Esophagus muscularis mucosa (tissue), 4 donors: ENCODE measurements at places on chromosomes 1 and 21. TPM values are rescaled to one million over a fixed set of nuclear protein-coding genes. Genes with fewer than 3 reads are reported as not detected.
A peak's percentile ranks its signal among the peaks of the same experiment; 100 is the strongest.

DNA sequence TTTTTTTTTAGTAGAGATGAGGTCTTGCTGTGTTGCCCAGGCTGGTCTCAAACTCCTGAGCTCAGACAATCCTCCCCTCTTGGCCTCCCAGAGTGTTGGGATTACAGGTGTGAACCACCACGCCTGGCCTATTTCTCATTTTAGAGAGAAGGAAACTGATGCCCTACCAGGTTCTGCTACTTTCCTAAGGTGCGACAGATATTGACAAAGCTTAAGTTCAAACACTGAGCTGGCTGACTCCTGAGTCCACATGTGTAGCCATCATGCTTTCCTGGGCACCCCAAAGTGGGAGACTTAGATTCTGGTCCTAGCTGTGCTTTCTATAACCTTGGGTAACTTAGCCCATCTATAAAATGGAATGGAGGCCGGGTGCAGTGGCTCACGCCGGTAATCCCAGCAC is 5.1 kb upstream of the TMEM222 start:
- H3K4me1 ChIP-seq = peaks cover 8% of the 10 kb centered on the region
- H3K36me3 ChIP-seq = no peaks in the 10 kb centered on the region
- no peaks in the 10 kb centered on the region for H3K27me3 ChIP-seq
- H3K4me3 ChIP-seq = no peak overlapping the region

DNA sequence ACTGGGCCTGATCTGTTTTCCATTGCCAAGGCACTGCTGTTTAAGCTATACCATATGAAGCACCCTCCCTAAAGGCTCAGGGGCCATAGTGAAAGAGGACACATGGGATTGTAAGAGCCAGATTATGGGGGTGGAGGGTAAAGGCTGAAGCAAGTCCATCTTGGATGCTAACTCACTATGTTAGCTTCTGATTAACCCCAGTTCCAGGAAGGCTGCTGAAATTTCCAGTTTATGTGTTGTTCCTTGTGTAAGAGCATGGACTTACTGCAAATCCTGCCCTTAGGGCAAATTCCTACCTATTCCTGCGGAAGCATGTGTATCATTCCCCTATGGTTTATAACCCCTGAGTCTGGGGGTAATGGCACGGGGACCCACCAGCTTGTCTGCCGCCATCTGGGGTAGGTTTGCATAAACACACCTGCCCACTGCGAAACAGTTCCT is 91.8 kb upstream of the SERBP1 start:
- H3K27ac ChIP-seq = no peak overlapping the region
- DNase-seq = no peak
- no peaks in the 10 kb centered on the region for H3K27me3 ChIP-seq
- no peak overlapping the region for H3K4me3 ChIP-seq
- no peaks in the 10 kb centered on the region for H3K36me3 ChIP-seq

DNA sequence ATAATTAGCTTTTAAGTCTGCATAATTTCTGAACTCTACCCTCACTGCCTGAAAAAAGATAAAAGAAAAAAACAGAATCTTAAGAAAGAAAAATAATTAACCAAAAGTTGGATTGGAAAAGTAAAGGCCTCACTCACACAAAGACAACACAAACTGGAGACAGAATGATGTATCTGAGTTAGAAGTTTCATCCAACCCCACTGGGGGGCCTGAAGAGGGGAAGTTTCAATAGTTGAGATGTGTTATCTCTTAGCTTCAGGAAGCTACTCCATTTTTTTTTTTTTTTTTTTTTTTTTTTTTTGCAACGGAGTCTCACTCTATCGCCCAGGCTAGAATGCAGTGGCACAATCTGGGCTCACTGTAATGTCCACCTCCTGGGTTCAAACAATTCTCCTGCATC is 19.9 kb downstream of the SYDE2 start:
- no peaks in the 10 kb centered on the region for H3K27me3 ChIP-seq
- no peak for DNase-seq
- H3K4me1 ChIP-seq = peaks cover 41% of the 10 kb centered on the region
- no peak overlapping the region for H3K4me3 ChIP-seq
- no peaks in the 10 kb centered on the region for H3K36me3 ChIP-seq

DNA sequence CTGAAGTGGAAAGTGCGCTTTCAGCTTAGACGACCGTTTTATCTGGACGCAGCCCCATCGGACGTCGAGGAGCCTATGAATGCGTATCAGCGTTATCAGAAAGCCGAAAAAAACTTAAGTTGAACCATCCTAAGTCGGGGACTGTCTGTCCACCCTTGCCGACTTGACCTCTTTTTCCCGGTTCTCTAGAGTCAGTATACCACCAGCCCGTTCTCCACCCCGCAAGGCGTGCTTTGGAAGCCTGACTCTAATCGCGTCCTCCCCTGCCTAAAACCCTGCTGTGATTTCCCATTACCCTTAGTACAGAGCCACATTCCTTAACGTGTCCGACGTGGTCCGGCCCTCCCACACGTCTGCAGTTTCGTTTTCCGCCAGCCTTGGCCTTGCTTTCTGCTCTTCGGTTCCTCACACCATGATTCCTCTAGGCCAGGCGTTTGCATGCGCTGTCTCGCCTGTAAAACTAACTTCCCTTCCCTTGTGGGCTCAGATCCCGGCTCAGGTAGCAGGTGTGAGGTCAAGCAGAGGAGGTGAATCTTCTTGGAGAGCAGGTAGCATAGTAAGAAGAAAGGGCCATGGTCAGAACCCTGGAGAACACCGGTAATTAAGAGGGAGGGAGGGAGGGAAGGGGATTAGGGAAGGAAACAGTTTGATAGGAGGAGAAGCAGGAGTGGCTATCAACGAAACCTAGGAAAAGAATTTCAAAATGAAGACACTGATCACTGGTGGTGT is 865 bp downstream of the ADPRS start:
- H3K36me3 ChIP-seq = peaks cover 28% of the 10 kb centered on the region
- DNase-seq = no peak
- H3K27me3 ChIP-seq = no peaks in the 10 kb centered on the region
- peaks cover 57% of the 10 kb centered on the region for H3K4me1 ChIP-seq
- peak overlapping the region; percentile 94 for H3K4me3 ChIP-seq
- H3K27ac ChIP-seq = peak overlapping the region; percentile 86

GRCh38 chr1:32782086-32782485 is 35.1 kb downstream of the YARS1 start:
- H3K36me3 ChIP-seq = peaks cover 54% of the 10 kb centered on the region
- no peaks in the 10 kb centered on the region for H3K27me3 ChIP-seq
- no peak for DNase-seq
- no peak overlapping the region for H3K27ac ChIP-seq

DNA sequence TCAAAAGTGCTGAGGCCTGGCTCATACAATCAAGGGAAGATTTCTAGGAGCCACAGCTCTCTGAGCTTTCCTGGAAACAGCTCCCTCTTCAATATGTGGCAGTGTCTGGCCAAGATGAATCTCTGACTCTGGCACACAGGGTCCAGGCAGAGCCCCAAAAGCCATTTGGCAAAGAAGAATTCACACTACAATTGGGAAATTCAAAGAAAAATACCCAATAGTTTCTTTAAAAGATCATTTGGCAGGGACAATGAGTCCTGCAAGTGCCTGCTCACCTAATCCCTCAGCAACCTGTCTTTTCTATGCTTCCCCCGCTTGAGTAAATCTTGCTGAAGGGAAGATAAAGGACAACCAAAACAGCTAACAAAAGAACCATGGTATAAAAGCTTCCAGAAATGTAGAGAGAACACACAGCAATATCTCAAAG is 124.6 kb downstream of the TGFBR3 start:
- H3K36me3 ChIP-seq = peaks cover 7% of the 10 kb centered on the region
- no peak overlapping the region for H3K4me3 ChIP-seq
- no peaks in the 10 kb centered on the region for H3K27me3 ChIP-seq
- peak overlapping the region; percentile 74 for H3K27ac ChIP-seq

DNA sequence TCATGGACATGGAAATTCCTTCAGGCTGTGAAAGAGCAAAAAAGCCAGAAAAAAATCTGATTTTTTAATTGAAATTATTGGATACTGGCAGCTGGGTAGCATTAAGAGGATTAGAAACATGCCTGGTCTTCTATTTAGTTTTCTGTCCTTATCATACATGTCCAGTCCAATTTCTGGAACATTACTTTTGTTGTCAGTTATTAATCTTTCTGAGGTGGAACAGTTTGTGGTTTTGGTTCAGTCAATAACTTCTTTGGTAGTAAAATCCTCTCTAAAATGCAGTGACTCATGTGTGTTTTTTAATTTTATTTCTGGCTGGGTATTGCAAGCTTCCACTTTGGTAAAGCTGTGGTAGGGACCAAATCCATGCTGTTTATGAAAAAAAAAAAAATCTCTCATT is 687.0 kb upstream of the ADGRL2 start:
- no peaks in the 10 kb centered on the region for H3K4me1 ChIP-seq
- no peak for DNase-seq
- no peaks in the 10 kb centered on the region for H3K27me3 ChIP-seq
- H3K27ac ChIP-seq = no peak overlapping the region

- DNase-seq = no peak
- H3K27ac ChIP-seq = no peak overlapping the region
- H3K27me3 ChIP-seq = no peaks in the 10 kb centered on the region
- no peaks in the 10 kb centered on the region for H3K36me3 ChIP-seq
Observed at GRCh38 chr21:38330666-38331065, 73.9 kb downstream of the KCNJ15 start.

GRCh38 chr1:38917337-38917736 is 24.3 kb downstream of the RHBDL2 start:
- DNase-seq = no peak
- H3K27ac ChIP-seq = no peak overlapping the region
- H3K4me3 ChIP-seq = no peak overlapping the region
- H3K27me3 ChIP-seq = no peaks in the 10 kb centered on the region
- no peaks in the 10 kb centered on the region for H3K36me3 ChIP-seq
- H3K4me1 ChIP-seq = no peaks in the 10 kb centered on the region

DNA sequence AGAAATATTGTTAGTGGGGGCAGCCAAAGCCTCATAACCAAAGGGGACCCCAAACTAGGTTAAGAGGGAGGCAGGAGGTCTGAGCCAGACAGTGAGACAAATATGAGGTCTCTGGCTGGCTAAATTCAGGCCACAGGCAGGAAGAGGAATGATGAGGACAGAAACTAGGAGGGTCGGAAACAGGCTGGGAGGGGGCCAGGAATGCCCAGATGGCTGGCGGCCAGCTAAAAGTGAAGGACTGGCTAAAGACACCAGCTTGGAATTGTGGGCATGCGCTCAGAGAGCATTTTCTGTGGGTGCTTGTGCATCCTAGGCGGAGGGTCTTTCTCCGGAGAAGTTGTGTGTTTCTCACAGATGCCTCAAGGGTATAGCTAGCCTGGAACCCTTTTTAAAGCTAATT is 77.0 kb downstream of the PGM1 start:
- no peak overlapping the region for H3K27ac ChIP-seq
- no peak for DNase-seq
- peaks cover 10% of the 10 kb centered on the region for H3K4me1 ChIP-seq
- H3K27me3 ChIP-seq = no peaks in the 10 kb centered on the region
- no peak overlapping the region for H3K4me3 ChIP-seq

DNA sequence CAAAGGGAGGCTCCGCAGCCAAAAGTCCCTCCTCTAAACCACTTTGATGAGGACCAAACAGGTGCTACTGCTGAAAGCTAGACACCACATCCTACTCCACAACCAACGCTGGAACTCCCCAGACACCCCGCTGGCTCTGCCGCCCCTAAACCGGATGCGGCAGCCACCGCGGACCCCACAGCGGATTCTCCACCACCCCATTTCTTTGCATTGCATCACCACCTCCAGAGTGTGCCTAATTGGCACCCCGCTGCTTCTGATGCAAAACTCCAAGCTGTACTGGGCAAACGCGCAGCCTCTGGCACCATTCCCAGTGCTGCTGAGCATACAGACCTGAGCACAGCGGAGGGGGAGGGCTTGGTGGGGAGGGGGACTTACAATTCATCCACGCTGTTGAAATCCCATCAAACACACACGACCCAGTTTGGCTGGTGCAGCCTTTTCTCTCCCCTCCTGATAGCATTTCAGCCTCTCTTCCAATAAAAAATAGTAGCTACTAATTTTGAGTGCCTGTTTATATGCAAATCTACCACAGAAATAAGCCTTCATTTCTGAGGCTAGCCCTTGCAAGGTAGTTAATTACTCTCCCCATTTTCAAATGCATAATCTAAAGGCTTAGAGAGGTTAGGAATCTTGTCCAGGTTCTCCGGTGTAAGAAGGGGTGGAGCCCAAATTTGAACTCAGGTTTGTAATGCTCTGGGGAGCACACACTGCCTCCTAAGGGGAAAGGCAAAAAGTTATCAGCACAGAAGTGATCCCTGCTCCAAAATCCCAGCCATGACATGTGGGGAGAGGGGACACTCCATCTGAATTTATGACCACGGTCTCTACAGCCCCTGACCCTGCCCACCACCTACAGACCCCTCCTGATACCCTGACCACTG is 12.2 kb upstream of the RGS16 start:
- no peaks in the 10 kb centered on the region for H3K27me3 ChIP-seq
- no peaks in the 10 kb centered on the region for H3K36me3 ChIP-seq
- peaks cover 40% of the 10 kb centered on the region for H3K4me1 ChIP-seq

DNA sequence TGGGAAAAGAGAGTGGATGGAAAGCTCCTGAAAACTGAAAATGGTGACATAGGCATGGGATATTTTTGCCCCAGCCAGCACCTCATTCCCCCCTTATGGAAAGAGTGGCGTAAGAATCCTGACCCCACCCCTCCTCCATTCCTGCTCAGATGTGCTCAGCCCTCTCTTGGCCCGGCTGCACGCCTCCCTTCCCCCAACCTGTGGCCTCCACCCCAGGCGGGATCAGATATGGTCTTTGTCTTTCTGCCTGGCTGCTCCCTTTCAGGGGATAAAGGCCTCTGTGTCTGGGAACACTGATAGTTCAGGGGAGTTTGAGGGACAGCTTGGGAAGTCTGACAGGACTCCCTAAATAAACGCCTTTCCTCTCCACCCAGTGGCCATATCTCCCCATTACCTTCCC is 49.8 kb downstream of the KIRREL1 start:
- no peak for DNase-seq
- no peaks in the 10 kb centered on the region for H3K27me3 ChIP-seq
- H3K4me3 ChIP-seq = no peak overlapping the region
- H3K27ac ChIP-seq = no peak overlapping the region
- peaks cover 63% of the 10 kb centered on the region for H3K4me1 ChIP-seq
- H3K36me3 ChIP-seq = no peaks in the 10 kb centered on the region

DNA sequence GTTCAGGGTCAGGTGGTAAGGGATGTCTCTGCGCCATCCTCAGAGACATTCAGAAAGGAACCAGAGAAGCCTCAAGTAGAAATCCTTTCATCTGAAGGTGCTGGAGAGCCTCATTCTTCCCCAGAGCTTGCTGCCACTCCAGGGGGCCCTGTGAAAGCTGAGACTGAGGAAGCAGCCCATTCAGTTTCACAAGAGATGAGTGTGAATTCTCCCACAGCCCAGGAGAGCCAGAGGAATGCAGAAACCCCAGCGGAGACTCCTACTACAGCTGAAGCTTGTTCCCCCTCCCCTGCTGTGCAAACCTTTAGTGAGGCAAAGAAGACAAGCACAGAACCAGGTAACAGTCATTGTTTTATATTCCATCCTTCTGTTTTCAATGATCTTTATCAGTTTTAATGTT is 38.7 kb downstream of the ZBTB40 start:
- no peaks in the 10 kb centered on the region for H3K27me3 ChIP-seq
- no peak for DNase-seq
- no peak overlapping the region for H3K27ac ChIP-seq
- H3K36me3 ChIP-seq = peaks cover 32% of the 10 kb centered on the region

- no peak for DNase-seq
- no peak overlapping the region for H3K4me3 ChIP-seq
- no peaks in the 10 kb centered on the region for H3K36me3 ChIP-seq
- no peak overlapping the region for H3K27ac ChIP-seq
- H3K27me3 ChIP-seq = no peaks in the 10 kb centered on the region
Observed at GRCh38 chr1:66300280-66300971, 233.5 kb upstream of the SGIP1 start.

GRCh38 chr1:52748119-52748518 is 21.9 kb downstream of the ZYG11B start:
- peaks cover 33% of the 10 kb centered on the region for H3K4me1 ChIP-seq
- H3K4me3 ChIP-seq = no peak overlapping the region
- DNase-seq = no peak
- H3K27ac ChIP-seq = no peak overlapping the region

Gene PADI2
- 2.0 TPM for total RNA-seq

Gene GADD45A
- total RNA-seq = 80.8 TPM

Gene NTPCR
- 26.6 TPM for total RNA-seq

Gene PCAT6
- not detected for total RNA-seq
